Activated B cell treated with CpG ODN at 0.5 μM for 24 hours (primary cell): ENCODE measurements at places on chromosomes 6 and 20.

DNA sequence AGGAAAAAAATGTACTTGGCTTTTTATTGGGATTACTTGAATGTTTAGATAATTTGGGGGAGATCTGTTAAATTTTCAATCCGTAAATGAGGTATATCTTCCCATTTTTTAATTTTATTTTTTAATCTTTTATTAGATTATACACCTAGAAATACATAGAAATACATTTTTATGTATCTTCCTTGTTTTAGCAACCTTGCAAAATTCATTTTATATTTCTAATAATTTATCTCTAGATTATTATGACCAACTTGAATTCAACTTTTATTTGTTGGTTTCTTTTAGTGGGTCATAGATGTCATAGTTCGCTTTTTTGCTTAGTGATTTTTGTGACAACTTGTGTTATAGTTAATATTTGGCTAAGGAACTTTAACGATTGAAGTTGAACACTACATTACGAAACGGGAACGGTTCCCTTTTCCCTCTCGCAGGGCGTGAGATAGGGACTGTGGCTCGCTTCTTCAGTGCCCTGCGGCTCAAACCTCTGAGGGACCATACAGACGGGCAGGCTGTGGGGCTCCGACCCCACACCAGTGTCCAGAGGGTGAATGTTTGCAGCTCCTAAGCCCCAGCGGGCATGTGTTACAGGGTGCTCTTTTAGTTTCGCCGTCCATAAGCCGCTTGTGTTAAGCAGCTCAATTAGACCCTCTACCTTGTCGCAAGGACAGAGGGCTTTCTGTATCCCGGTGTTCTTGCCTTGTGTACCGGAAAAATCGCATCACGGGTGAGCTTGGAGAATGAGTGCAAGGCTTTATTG lies 53.8 kb downstream of the PRND start:
- DNase-seq: no peak

- no peak for DNase-seq
These were observed 1.5 kb upstream of the GNRH2 start for GRCh38 chr20:3041854-3042409.

GRCh38 chr20:62696434-62696957 lies 12.1 kb upstream of the NTSR1 start:
- no peak for DNase-seq

- no peak for DNase-seq
These were observed 5.4 kb downstream of the VNN2 start for GRCh38 chr6:132752255-132752654.

DNA sequence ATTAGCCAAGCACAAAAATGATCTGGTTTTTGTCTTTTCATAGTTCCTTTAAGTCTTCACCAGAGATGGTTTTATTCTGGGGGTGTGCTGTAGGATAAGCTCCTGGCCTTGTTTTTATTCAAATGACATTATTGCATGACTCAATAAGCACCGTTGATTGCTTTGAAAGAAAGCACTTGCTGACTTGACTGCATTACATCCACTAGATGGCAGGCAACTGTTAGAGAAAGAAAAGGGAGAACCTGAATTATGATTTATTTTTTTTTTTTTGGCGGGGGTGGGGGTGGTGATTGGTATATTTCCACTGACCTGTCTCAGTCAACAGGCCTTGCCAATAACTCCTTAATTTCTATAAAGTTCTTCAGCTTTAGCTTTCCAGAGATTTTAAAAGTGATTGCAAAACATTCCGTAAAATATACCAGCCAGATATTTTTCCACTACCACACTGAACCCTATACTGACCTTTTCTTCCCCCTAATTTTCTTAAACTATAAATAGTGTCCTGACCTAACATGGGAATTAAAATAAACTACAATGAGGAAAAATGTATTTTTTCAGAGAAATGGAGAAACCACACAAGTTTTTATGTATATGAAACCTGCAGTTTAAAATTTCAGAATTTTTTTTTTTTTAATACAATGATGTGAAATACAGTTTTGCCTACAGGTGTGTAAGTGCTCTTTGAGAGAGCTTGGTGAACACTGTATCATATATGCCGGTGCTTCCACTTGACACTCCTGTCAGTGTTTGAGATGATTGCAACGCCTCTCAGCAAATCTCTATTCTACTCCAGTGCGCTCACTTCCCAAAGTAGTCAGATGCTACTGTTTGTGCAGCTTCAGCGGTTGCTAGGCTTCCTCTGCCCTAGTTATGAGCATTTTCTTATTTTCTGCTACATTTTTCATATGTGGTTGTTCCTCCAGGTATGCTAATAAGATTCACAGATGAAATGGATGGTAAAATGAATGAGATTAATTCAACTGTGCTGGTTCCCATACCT lies 274.3 kb downstream of the CD109 start:
- no peak for DNase-seq

DNA sequence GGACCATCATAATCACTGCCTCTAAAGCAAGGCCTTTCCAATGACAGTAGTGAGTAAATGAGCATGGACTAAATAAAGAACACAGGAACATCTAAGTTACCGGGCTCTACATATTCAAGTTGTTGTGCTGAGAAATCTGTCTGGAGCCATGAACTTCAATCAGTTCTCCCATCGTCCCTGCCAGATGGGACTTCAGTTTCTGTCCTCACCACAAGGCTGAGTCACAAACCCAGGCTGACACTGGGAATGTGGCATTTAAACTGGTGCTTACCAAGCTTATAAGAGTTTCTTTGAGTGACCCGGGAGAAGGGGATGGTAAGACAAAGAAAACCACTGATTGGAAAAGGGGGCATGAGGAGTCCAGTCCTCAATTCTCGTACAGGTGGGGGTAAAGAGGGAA lies 497.0 kb downstream of the MAFB start:
- DNase-seq: no peak
